ENCODE measurements at places on chromosomes 5 and 9. TPM values are rescaled to one million over a fixed set of nuclear protein-coding genes. Genes with fewer than 3 reads are reported as not detected.

The LECT2 gene
- total RNA-seq, result not detected

The DOK3 gene
- 2.7 TPM for total RNA-seq

The C9orf153 gene
- 0.21 TPM for total RNA-seq

The DMRT2 gene
- total RNA-seq, result not detected

The TLX3 gene
- not detected for total RNA-seq

The SYK gene
- total RNA-seq, result not detected

The HEXB gene
- total RNA-seq, result 111 TPM

The FAM170A gene
- not detected for total RNA-seq

The ACSL6 gene
- total RNA-seq, result 0.22 TPM

The MORN5 gene
- total RNA-seq, result not detected

The SLCO6A1 gene
- not detected for total RNA-seq

The CDH18 gene
- not detected for total RNA-seq

The PSMD5 gene
- total RNA-seq, result 28.0 TPM

The SPATA24 gene
- total RNA-seq, result 4.4 TPM

The GHR gene
- 0.03 TPM for total RNA-seq

The PPP3R2 gene
- not detected for total RNA-seq

The PRLR gene
- total RNA-seq, result 0.10 TPM

The GARIN3 gene
- total RNA-seq, result not detected

The SPZ1 gene
- total RNA-seq, result not detected

The STPG3 gene
- not detected for total RNA-seq

The S100Z gene
- not detected for total RNA-seq

The ZSWIM6 gene
- 5.4 TPM for total RNA-seq

The LURAP1L gene
- 28.7 TPM for total RNA-seq

The INSL4 gene
- 17.9 TPM for total RNA-seq

The SLC34A1 gene
- not detected for total RNA-seq

The WDR38 gene
- total RNA-seq, result 0.13 TPM

The BSPRY gene
- total RNA-seq, result 0.06 TPM

The SNCAIP gene
- total RNA-seq, result not detected

The SLC6A7 gene
- not detected for total RNA-seq

The FAM78A gene
- total RNA-seq, result 0.34 TPM

The DRD1 gene
- 0.13 TPM for total RNA-seq

The ELL2 gene
- 36.0 TPM for total RNA-seq

The ADAMTS2 gene
- total RNA-seq, result 0.10 TPM

Measured in A549 treated with Hydrocortisone at 1 μM for 4 hours (cell line).